ENCODE measurements at places on chromosomes 6 and 20. TPM values are rescaled to one million over a fixed set of nuclear protein-coding genes. Genes with fewer than 3 reads are reported as not detected.

- DNase-seq: no peak
- H3K27ac ChIP-seq: no peak overlapping the region
- H3K4me3 ChIP-seq: no peak overlapping the region
- no peaks in the 10 kb centered on the region for H3K27me3 ChIP-seq
- H3K4me1 ChIP-seq: no peaks in the 10 kb centered on the region
Observed at GRCh38 chr20:20070871-20071726, 18.8 kb downstream of the CFAP61 start.

GRCh38 chr20:47686545-47686944 lies 98.7 kb downstream of the SULF2 start:
- H3K4me1 ChIP-seq: no peaks in the 10 kb centered on the region
- no peak for DNase-seq
- no peak overlapping the region for H3K4me3 ChIP-seq
- no peaks in the 10 kb centered on the region for H3K36me3 ChIP-seq
- H3K27me3 ChIP-seq: peaks cover 2% of the 10 kb centered on the region
- no peak overlapping the region for H3K27ac ChIP-seq

- peaks cover 38% of the 10 kb centered on the region for H3K27me3 ChIP-seq
- H3K27ac ChIP-seq: no peak overlapping the region
- H3K4me1 ChIP-seq: peaks cover 16% of the 10 kb centered on the region
Observed at GRCh38 chr20:64051561-64052325, 2.3 kb upstream of the SOX18 start.

The SIRPG gene
- total RNA-seq: 109 TPM

GRCh38 chr6:22437665-22438064 lies 131.7 kb upstream of the HDGFL1 start:
- no peaks in the 10 kb centered on the region for H3K36me3 ChIP-seq
- no peak overlapping the region for H3K4me3 ChIP-seq
- H3K27ac ChIP-seq: no peak overlapping the region
- DNase-seq: no peak
- H3K4me1 ChIP-seq: no peaks in the 10 kb centered on the region

DNA sequence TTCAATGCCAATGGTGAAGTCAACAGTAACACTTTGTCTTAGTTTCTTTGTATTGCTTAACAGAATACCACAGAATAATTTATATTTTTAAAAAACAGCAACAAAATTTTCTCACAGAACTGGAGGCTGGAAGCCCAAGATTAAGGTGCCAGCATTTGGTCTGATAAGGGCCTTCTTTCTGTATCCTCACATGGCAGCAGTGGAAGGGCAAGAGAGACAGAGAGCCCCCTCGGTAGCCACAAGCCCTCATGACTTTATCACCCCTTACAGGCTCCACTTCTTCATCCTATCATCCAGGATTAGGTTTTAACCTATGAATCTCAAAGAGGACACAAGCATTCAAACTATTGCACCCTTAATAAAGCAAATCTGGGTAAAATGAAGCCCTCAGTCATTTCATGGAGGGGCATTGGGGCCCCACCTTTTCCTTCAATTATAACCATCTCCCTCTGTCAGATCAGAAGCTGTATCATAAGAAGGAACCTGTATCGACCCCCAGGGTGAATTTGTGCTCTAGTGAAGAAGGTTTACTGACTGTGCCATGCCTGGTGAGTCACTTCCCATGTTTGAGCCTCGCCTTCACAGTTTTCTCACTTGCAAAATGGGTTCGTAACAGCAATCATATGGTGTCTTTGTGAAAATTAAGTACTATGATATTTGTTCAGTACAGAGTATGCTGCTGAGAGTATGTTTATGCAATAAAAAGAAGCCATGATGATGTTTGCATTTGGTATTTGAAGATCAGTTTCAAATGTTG lies 178.2 kb downstream of the LRFN2 start:
- no peaks in the 10 kb centered on the region for H3K36me3 ChIP-seq
- no peak overlapping the region for H3K27ac ChIP-seq
- H3K4me1 ChIP-seq: no peaks in the 10 kb centered on the region
- no peak for DNase-seq
- no peak overlapping the region for H3K4me3 ChIP-seq
- H3K27me3 ChIP-seq: no peaks in the 10 kb centered on the region

- H3K27ac ChIP-seq: no peak overlapping the region
- no peaks in the 10 kb centered on the region for H3K27me3 ChIP-seq
- no peak for DNase-seq
- H3K4me3 ChIP-seq: no peak overlapping the region
Observed at GRCh38 chr6:19028201-19028600, 641.1 kb downstream of the RNF144B start.

- no peaks in the 10 kb centered on the region for H3K4me1 ChIP-seq
- H3K27ac ChIP-seq: no peak overlapping the region
- H3K36me3 ChIP-seq: no peaks in the 10 kb centered on the region
- no peak for DNase-seq
Observed at GRCh38 chr20:18857640-18858039, 44.1 kb downstream of the SCP2D1 start.

GRCh38 chr6:166488076-166488685 lies 98.3 kb downstream of the RAMACL start:
- peak; percentile 81 for DNase-seq
- H3K27ac ChIP-seq: peak overlapping the region; percentile 98
- peaks cover 28% of the 10 kb centered on the region for H3K4me1 ChIP-seq
- peak overlapping the region; percentile 62 for H3K4me3 ChIP-seq

GRCh38 chr6:12296255-12296573 lies 6.1 kb downstream of the EDN1 start:
- peaks cover 27% of the 10 kb centered on the region for H3K27me3 ChIP-seq
- DNase-seq: no peak
- no peaks in the 10 kb centered on the region for H3K4me1 ChIP-seq
- no peak overlapping the region for H3K4me3 ChIP-seq
- no peak overlapping the region for H3K27ac ChIP-seq

DNA sequence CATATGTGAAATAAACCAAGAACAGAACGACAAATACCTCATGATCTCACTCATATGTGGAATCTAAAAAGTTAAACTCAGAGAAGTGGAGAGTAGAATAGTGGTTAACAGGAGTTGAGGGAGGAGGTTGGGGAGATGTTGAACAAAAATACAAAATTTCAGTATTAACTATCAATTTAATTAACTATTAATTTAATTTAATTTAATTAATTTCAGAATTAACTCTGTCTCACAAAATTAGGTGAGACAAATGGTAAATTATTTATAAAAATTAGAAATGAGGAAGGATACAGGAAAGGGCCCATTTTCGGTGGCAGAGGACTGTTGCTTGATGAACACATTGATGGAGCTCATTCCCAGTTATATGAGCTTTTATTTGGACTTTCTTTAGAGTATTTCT lies 166.0 kb upstream of the FAM83B start:
- no peaks in the 10 kb centered on the region for H3K27me3 ChIP-seq
- DNase-seq: no peak
- no peak overlapping the region for H3K4me3 ChIP-seq

The ZNF391 gene
- 1.6 TPM for total RNA-seq

GRCh38 chr6:112910256-112910655 lies 563.1 kb downstream of the RFPL4B start:
- H3K27ac ChIP-seq: no peak overlapping the region
- H3K4me3 ChIP-seq: no peak overlapping the region
- H3K27me3 ChIP-seq: no peaks in the 10 kb centered on the region
- no peaks in the 10 kb centered on the region for H3K36me3 ChIP-seq

DNA sequence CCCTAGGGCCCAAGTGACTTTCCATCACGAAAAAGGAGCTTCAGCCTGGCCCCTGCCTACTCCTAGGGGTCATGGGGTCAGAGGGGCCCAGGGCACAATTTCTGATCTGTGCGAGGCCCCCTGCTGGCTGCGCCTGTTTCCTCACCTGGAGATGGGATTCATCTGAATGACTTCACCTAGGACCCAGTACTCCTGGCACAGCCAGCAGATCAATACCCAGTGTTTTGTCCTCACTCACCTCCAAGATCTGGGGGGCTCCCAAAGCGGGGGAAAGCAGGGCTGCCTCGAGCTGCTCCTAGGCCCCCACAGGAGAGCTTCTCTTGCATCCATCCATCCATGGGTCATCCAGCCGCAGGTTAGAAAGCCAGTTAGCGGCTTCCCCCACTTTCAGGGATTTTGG lies 33.8 kb downstream of the CD40 start:
- no peak overlapping the region for H3K27ac ChIP-seq
- peak; percentile 21 for DNase-seq
- H3K27me3 ChIP-seq: peaks cover 20% of the 10 kb centered on the region
- no peaks in the 10 kb centered on the region for H3K36me3 ChIP-seq
- no peak overlapping the region for H3K4me3 ChIP-seq

DNA sequence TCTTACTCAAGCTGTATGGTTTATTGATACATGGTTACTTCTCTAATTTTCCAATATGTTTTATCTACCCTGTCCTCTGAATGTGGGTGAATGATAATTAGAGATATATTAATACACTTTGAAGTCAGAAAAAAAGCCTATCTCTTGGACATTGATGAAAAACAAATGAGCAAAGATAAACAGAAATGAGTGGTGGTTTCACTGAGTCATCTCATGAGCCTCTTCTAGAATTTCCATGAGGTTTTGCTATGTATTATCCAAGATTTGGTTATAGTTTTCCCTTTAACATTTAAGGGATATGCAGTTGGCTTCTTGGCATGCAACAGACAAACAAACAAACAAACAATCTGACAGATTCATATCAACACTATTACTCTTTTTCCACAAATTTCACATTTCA lies 586.8 kb downstream of the RFPL4B start:
- H3K27me3 ChIP-seq: no peaks in the 10 kb centered on the region
- no peak overlapping the region for H3K4me3 ChIP-seq
- no peak for DNase-seq
- no peaks in the 10 kb centered on the region for H3K36me3 ChIP-seq
- no peaks in the 10 kb centered on the region for H3K4me1 ChIP-seq
- no peak overlapping the region for H3K27ac ChIP-seq

GRCh38 chr20:21259346-21259745 lies 43.8 kb upstream of the XRN2 start:
- no peaks in the 10 kb centered on the region for H3K36me3 ChIP-seq
- H3K4me1 ChIP-seq: no peaks in the 10 kb centered on the region
- no peak overlapping the region for H3K27ac ChIP-seq
- H3K4me3 ChIP-seq: no peak overlapping the region
- peaks cover 7% of the 10 kb centered on the region for H3K27me3 ChIP-seq

DNA sequence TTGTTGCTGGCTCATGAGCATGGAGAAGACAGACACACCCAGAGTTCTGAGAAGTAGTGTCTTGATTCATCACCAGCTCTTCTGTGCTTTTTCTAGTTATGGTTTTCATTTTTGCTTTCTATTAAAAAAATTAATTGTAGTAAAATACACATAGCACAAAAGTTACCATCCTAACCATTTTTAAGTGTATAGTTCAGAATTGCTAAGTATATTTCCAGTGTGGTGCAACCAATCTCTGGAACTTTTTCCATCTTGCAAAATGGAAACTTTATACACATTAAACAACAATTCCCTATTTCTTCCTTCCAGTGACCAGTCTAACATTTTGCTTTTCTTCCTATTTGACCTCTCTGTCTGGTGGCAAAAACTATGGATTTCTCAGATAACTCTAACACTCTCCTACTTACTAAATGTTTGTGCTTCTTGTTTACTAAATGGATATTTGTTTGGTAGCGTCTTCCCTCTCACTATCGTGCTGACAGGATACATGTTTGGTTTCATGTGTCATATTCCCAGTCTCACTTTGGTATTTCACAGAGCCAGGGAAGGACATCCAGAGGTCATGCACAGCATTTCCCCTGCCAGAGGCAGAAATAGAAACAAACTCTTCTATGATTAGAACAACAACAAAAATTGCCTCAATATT lies 40.6 kb downstream of the TXLNB start:
- peak overlapping the region; percentile 93 for H3K27ac ChIP-seq
- no peaks in the 10 kb centered on the region for H3K27me3 ChIP-seq
- H3K36me3 ChIP-seq: no peaks in the 10 kb centered on the region
- peaks cover 44% of the 10 kb centered on the region for H3K4me1 ChIP-seq
- no peak for DNase-seq

Data from activated CD4-positive, alpha-beta memory T cell treated with anti-CD3 and anti-CD28 coated beads, Interleukin-2, amount 10 ng/mL, durations not matched to agents 7 days and 5 days (primary cell).